Activated CD4-positive, alpha-beta memory T cell treated with anti-CD3 and anti-CD28 coated beads for 36 hours (primary cell): ENCODE measurements at places on chromosomes 1 and 21. TPM values are rescaled to one million over a fixed set of nuclear protein-coding genes. Genes with fewer than 3 reads are reported as not detected.

Gene ACTN2
- total RNA-seq: not detected

DNA sequence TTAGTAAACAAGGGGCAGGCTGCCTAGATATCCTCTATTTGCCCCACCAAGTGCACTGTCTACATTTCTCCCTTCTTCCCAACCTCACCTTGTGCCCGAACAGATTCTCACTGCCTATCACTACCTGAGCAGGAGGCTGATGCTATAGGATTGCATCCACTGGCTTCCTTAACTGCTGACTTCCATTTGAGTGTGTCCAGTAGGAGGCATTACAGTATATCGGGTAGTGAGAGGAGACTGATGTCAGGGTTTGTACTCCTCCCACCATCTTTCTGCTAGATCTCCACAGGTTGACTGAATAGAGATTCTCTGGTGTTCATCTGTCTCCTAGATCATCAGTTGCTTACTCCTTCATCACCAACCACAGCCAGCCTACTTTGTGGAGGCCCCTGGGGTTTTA lies 796.3 kb downstream of the LRRIQ3 start:
- H3K36me3 ChIP-seq: no peaks in the 10 kb centered on the region
- H3K4me1 ChIP-seq: no peaks in the 10 kb centered on the region
- no peak for DNase-seq
- H3K27ac ChIP-seq: no peak overlapping the region
- no peak overlapping the region for H3K4me3 ChIP-seq

- no peaks in the 10 kb centered on the region for H3K4me1 ChIP-seq
- H3K27ac ChIP-seq: no peak overlapping the region
- peaks cover 5% of the 10 kb centered on the region for H3K27me3 ChIP-seq
- H3K36me3 ChIP-seq: no peaks in the 10 kb centered on the region
- no peak overlapping the region for H3K4me3 ChIP-seq
Observed at GRCh38 chr1:14784790-14785773, 186.6 kb downstream of the KAZN start.

DNA sequence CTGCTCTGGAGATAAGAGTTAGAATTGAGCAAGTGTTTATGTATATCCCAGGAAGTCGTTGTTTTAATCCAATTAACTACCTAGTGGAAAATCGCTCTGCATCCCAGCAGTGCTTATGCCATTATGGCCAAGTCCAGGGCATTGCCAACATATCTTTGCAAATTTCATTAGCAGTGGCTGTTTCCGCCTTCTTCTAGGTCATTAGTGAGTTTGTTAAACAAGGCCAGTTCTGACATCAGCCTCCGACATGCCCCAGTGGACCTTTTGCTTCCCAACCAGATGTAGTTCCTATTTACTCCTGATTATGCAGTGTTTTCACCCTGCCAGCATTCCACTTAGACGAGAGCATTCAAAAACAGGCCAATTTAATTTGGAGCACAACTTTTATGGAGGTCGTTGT lies 106.8 kb upstream of the FAM78B start:
- H3K27me3 ChIP-seq: no peaks in the 10 kb centered on the region
- no peak overlapping the region for H3K27ac ChIP-seq
- DNase-seq: no peak
- H3K4me3 ChIP-seq: no peak overlapping the region
- no peaks in the 10 kb centered on the region for H3K36me3 ChIP-seq

DNA sequence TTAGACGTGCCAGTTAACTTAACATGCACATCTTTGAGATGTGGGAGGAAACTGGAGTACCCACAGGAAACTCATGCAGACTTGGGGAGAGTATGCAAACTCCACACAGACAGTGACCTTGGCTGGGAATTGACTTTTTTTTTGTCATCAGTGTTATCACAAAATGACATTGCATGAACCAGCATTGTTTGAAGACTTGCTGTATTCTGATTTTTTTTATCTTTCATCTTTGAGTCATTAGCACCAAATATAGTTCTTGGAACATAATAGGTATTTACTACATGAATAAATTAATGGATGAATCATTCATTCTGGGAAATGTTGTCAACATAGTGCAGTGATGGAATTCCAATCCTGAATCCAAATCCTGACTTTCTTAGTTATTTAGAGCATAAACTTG lies 77.0 kb downstream of the ATF6 start:
- no peak for DNase-seq
- no peak overlapping the region for H3K27ac ChIP-seq
- no peaks in the 10 kb centered on the region for H3K27me3 ChIP-seq
- peaks cover 33% of the 10 kb centered on the region for H3K36me3 ChIP-seq
- H3K4me1 ChIP-seq: peaks cover 5% of the 10 kb centered on the region
